ENCODE measurements at places on chromosomes 11 and 22.
A peak's percentile ranks its signal among the peaks of the same experiment; 100 is the strongest.

DNA sequence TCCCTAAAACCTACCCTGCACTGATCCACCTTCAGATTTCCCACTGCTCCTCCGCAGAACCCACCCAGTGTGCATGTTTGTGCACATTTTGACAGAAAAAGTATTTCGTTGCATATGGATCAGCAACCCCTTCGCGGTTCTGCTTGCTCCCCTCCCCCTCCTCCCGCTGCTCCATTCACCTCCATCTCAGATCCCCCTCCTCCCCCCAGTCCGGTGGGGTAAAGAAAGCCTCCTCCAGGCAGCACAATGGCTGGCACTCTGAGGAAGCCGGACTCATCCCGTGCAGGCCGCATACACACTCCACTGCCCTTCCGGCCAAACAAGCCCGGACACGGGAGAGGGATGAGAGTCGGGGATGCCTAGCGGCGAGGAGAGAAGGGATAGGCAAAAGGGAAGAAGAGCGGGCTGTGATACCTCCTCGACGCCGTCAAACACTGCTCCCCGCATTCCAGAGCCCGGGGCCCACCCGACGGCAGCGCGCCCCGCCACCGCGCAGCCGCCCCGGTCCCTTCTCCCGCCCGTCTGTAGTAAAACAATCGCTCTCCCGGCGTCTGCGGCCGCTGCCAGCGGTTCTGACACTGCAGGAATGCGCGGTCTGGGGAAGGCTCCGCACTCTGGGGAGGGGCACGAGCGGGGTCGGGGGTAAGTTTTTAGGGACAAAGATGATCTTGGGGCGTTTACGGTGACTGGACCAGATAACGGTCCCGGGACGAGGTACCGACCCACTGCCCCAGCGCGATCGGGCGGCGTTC lies 915 bp downstream of the FEZ1 start:
- DNase-seq, result peak; percentile 61

DNA sequence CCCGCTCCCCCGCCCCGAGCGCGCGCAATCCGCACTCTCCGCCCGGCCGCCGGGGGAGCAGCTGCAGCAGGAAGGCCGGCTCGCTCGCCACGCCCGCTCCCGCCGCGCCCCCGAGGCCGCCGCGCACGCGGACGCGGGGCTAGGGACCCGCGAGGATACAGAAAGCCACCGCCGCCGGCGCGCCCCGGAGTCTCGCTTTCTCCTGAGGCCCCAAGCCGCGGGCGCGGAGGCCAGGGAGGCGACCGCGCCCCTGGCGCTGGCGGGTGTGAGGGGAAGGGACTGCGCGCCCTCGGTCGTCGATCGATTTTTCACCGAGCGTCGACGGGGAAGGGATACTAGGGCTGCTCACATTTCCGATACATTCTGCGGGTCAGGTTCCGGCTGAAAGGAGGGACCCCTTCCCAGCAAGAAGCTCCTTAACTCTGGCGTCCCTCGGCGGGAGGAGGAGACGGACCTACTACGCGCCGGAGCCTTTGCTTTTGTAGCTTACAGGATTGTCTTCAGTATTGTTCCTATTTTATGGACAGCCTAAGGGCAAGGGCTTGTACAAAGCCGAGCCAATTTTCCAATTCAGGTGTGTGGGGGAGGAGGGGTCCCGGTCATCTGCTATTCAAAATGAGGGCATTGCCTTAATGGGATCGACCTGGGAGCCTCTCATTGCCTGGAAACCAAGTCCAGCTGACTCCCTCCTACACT lies 416 bp upstream of the GAB2 start:
- DNase-seq, result peak; percentile 92

GRCh38 chr22:40654522-40655167 lies 18.1 kb upstream of the MRTFA start:
- no peak for DNase-seq

DNA sequence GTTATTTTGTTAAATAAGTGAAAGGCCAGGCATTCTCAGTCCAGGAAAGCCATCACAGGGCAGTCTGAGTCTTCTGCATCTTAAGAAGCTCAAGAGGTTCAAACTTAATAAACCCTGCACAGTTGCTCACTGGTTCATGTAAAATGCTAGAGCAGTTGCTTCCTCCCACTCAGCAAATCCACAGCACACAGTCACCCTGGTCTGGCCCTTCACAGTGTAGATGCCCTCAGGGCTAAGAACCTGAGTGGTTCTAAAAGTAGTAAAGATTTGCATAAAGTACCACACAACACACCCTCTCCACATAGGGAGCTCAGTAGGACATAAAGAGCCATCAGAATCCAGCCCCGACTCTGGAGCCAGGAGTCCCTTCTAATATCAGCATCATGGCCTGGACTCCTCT lies 58.7 kb downstream of the ZNF280B start:
- DNase-seq, result no peak

All from GM20000 (cell line).